Heart left ventricle (tissue), 16 donors: ENCODE measurements at places on chromosomes 5 and 9. TPM values are rescaled to one million over a fixed set of nuclear protein-coding genes. Genes with fewer than 3 reads are reported as not detected.
A peak's percentile ranks its signal among the peaks of the same experiment; 100 is the strongest.

GRCh38 chr5:78727786-78728761, 79.5 kb upstream of the LHFPL2 start:
- no peak for DNase-seq

- no peak for DNase-seq
Measured at GRCh38 chr5:158423623-158424200, 564.8 kb upstream of the CLINT1 start.

- no peak for DNase-seq
Measured at GRCh38 chr5:88555674-88556073, 287.0 kb upstream of the TMEM161B start.

DNA sequence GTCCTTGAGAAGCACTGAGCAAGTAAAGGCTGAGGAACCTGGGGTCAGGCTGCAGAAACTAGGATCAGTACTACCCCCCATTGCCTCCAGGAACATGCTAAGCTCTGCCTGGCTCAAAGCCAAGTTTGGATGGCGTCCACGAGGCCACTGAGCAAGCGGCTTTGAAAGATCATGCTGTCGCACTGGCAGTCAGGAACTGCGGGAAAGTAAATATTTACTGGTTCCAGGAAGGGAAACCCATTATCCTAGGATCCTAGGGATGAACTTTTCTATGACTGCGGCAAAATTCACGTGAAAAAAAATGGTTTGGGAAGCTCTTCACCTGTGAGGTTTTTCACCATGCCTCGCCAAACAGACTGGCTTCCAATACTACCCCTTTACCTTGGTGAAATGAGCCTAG, 75.3 kb upstream of the PJA2 start:
- DNase-seq, result peak; percentile 52

RNF224 gene
- not detected for total RNA-seq

SPATA31E1 gene
- not detected for total RNA-seq
